Right lung (tissue), 10 donors: ENCODE measurements at places on chromosomes 3 and 15. TPM values are rescaled to one million over a fixed set of nuclear protein-coding genes. Genes with fewer than 3 reads are reported as not detected.

Gene CCDC39
- 15.0 TPM for polyA plus RNA-seq

Gene NPAP1
- 0.94 TPM for polyA plus RNA-seq

Gene TAGLN3
- polyA plus RNA-seq, result 3.4 TPM

Gene CILP
- 1.5 TPM for polyA plus RNA-seq

Gene HES1
- 130 TPM for polyA plus RNA-seq

Gene TRPM7
- polyA plus RNA-seq, result 46.3 TPM

Gene CADPS
- polyA plus RNA-seq, result 1.3 TPM

Gene CYP1A1
- polyA plus RNA-seq, result 1.1 TPM

Gene SH3GL3
- 8.0 TPM for polyA plus RNA-seq

Gene SENP8
- 5.7 TPM for polyA plus RNA-seq

Gene MORC1
- not detected for polyA plus RNA-seq

Gene SLC12A1
- polyA plus RNA-seq, result 2.6 TPM

Gene GOLGA6B
- polyA plus RNA-seq, result 0.86 TPM

Gene PPM1L
- polyA plus RNA-seq, result 2.8 TPM

Gene CCDC80
- 103 TPM for polyA plus RNA-seq

Gene CD200
- 60.2 TPM for polyA plus RNA-seq

Gene UACA
- polyA plus RNA-seq, result 70.2 TPM

Gene CDHR4
- polyA plus RNA-seq, result 4.5 TPM

Gene TNFSF10
- 52.7 TPM for polyA plus RNA-seq

Gene SLC6A1
- polyA plus RNA-seq, result 6.0 TPM

Gene CLEC3B
- polyA plus RNA-seq, result 194 TPM

Gene P2RY1
- 10.3 TPM for polyA plus RNA-seq

Gene PPARG
- 4.7 TPM for polyA plus RNA-seq

Gene SPINK8
- not detected for polyA plus RNA-seq

Gene GRM7
- polyA plus RNA-seq, result 0.72 TPM

Gene XCR1
- 0.80 TPM for polyA plus RNA-seq

Gene EFCC1
- 9.0 TPM for polyA plus RNA-seq

Gene TM4SF4
- polyA plus RNA-seq, result not detected

Gene TRPM1
- not detected for polyA plus RNA-seq

Gene C2CD4A
- polyA plus RNA-seq, result 0.09 TPM

Gene EHD4
- 11.9 TPM for polyA plus RNA-seq

Gene SCN11A
- 0.97 TPM for polyA plus RNA-seq

Gene SHC4
- polyA plus RNA-seq, result 0.88 TPM

Gene SLC12A8
- polyA plus RNA-seq, result 1.7 TPM

Gene FYCO1
- polyA plus RNA-seq, result 21.5 TPM

Gene ACTR8
- 34.7 TPM for polyA plus RNA-seq

Gene ABI3BP
- 117 TPM for polyA plus RNA-seq

Gene MYRIP
- polyA plus RNA-seq, result 0.42 TPM

Gene CEP19
- polyA plus RNA-seq, result 4.0 TPM

Gene TERC
- polyA plus RNA-seq, result not detected

Gene GALNT15
- 1.5 TPM for polyA plus RNA-seq

Gene HRG
- 0.13 TPM for polyA plus RNA-seq

Gene KLHL6
- polyA plus RNA-seq, result 1.5 TPM

Gene SST
- polyA plus RNA-seq, result 0.74 TPM

Gene OR5K2
- 0.78 TPM for polyA plus RNA-seq

Gene TMEM108
- polyA plus RNA-seq, result 61.8 TPM

Gene CCDC54
- polyA plus RNA-seq, result 0.15 TPM

Gene PPP2R3A
- 15.6 TPM for polyA plus RNA-seq

Gene GOLGA6L10
- polyA plus RNA-seq, result 9.6 TPM

Gene PAK6
- 4.8 TPM for polyA plus RNA-seq

Gene GADL1
- polyA plus RNA-seq, result 1.1 TPM

Gene MNS1
- 22.5 TPM for polyA plus RNA-seq

Gene KNG1
- polyA plus RNA-seq, result not detected

Gene IQCF6
- not detected for polyA plus RNA-seq

Gene CTXN2
- not detected for polyA plus RNA-seq

Gene TRAT1
- polyA plus RNA-seq, result 0.25 TPM
